Bladder microvascular endothelial cell (primary cell): ENCODE measurements at places on chromosomes 2 and 18. TPM values are rescaled to one million over a fixed set of nuclear protein-coding genes. Genes with fewer than 3 reads are reported as not detected.

Gene SCN1A
- 0.06 TPM in 1 of 2 replicates, not detected in the other for total RNA-seq

Gene PTPN18
- 20.9 and 32.5 TPM in 2 replicates for total RNA-seq

Gene SETBP1
- total RNA-seq: 0.16 and 2.5 TPM in 2 replicates

Gene DHRS9
- total RNA-seq: 0.13 TPM in 1 of 2 replicates, not detected in the other

Gene RGPD5
- 9.1 and 41.0 TPM in 2 replicates for total RNA-seq

Gene RESP18
- not detected in 2 replicates for total RNA-seq

Gene ALPP
- not detected in 2 replicates for total RNA-seq

Gene KCNJ3
- not detected in 2 replicates for total RNA-seq

Gene IL18R1
- 0.65 and 0.82 TPM in 2 replicates for total RNA-seq

Gene RIT2
- total RNA-seq: not detected in 2 replicates

Gene VSNL1
- total RNA-seq: not detected in 2 replicates

Gene GCA
- 9.6 and 12.0 TPM in 2 replicates for total RNA-seq

Gene CROCC2
- not detected in 2 replicates for total RNA-seq

Gene PROKR1
- not detected in 2 replicates for total RNA-seq

Gene PAX8
- total RNA-seq: 0.16 and 0.31 TPM in 2 replicates

Gene DNAJC27
- total RNA-seq: 1.6 and 3.2 TPM in 2 replicates

Gene CYS1
- total RNA-seq: 0.16 TPM in 1 of 2 replicates, not detected in the other

Gene RAB11FIP5
- 31.2 and 46.3 TPM in 2 replicates for total RNA-seq

Gene TOGARAM2
- total RNA-seq: 0.13 TPM in 1 of 2 replicates, not detected in the other

Gene TRIM43
- not detected in 2 replicates for total RNA-seq

Gene SAG
- total RNA-seq: not detected in 2 replicates

Gene LYG2
- not detected in 2 replicates for total RNA-seq

Gene COL4A4
- total RNA-seq: under 0.01 TPM in 1 of 2 replicates, not detected in the other

Gene DSG4
- not detected in 2 replicates for total RNA-seq

Gene FSHR
- not detected in 2 replicates for total RNA-seq

Gene POMC
- total RNA-seq: 0.76 and 1.5 TPM in 2 replicates

Gene SPP2
- total RNA-seq: not detected in 2 replicates

Gene TNFRSF11A
- total RNA-seq: 4.4 and 21.5 TPM in 2 replicates

Gene RMC1
- 15.7 and 30.1 TPM in 2 replicates for total RNA-seq

Gene HMSD
- not detected in 2 replicates for total RNA-seq

Gene KCNE4
- total RNA-seq: 0.31 and 0.65 TPM in 2 replicates

Gene GKN1
- total RNA-seq: not detected in 2 replicates

Gene DES
- total RNA-seq: not detected in 2 replicates
